ENCODE measurements at places on chromosomes 7 and 10.

DNA sequence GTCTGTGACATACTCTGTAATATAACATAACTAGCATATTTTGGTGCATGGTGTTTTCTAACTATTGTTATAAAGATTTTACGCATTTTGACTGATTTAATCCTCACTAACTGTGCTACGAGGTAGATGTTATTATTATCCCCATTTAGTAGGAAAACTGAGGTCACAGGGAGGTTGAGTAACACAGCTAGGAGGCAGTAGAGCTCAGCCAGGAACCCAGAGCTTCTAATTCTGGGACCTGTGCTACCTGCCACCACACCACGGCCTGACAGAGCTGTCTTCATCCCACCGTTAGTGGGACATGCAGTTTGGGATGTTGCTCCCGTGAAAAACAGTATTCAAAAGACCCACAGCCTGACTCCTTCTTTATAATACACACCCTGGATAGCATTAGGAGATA lies 962.5 kb downstream of the CNTNAP2 start:
- no peak for DNase-seq

GRCh38 chr10:86113501-86113900 lies 253.1 kb downstream of the GRID1 start:
- DNase-seq, result no peak

- DNase-seq, result no peak
These were observed 140.0 kb upstream of the TPK1 start for GRCh38 chr7:144975882-144976281.

DNA sequence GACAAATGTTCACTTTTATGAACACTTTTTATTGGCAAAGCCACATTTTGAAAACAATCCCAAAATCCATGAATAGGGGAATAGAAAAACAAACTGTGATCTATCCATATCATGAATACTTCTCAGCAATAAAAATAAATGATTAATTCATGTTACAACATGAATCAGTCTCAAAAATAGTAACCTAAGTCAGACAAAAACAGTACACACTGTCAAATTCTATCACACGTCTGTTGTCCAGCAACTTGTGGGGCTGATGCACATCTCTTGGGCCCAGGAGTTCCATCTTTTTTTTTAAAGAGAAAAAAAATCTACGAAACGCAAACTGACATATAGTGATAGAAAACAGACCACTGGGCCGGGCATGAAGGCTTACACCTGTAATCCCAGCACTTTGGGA lies 71.0 kb downstream of the LARP4B start:
- DNase-seq, result no peak

GRCh38 chr7:158014976-158015375 lies 572.6 kb downstream of the PTPRN2 start:
- DNase-seq, result no peak

- DNase-seq, result no peak
These were observed at the start of gene MRC1 for GRCh38 chr10:17808971-17809841. Gene MRC1, plus strand, starts transcription at chr10:17809348. Its CDS starts 118 bp downstream, at chr10:17809466.

GRCh38 chr10:4653160-4653559 lies 172.8 kb upstream of the AKR1E2 start:
- DNase-seq, result no peak

DNA sequence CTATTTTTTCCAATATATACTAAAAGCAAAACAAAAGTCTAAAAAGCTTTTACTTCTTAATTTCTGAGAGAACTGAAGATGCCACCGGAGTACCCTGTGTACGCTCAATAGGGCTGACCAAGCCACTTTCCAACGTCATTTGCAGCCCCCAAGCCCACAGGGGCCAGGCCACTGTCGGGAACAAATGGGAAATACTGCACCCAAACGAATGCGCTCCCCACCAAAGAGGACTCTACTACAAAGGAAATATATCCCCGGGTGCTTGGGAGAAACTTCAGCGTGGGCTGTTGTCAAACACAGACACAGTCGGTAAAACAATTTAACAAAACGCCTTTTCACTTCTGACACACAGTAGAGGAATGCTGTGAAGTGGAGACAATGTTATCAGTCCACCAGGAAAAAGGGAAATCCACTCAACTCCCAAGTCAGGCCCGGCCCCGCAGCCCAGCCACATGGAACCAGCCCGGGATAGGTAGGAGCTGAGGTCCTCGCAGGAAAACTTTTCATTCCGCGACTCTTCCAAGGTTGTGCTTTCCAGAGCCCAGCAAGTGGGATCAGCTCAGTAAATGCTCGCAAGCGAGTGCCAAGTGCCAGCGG lies 1.4 kb downstream of the PARD3 start:
- no peak for DNase-seq

DNA sequence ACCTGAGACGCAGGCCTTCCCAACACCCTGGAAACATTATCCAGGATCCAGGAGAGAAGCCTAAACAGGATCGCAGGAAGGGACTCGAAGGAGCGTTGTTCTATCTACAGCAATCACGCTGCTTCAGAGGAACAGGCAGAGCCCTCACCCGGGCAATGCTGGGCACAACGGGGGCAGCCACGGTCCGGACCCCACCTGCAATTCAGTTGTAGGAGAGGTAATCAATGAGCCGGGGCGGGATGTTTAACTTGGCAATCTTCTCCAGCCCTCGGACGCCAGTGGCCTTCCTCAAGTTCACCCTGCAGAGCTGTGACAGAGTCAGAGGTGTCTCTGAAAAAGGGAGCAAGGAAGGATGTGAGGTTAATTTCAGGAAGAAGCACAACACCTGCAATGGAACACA lies 25.9 kb downstream of the ASB13 start:
- no peak for DNase-seq

DNA sequence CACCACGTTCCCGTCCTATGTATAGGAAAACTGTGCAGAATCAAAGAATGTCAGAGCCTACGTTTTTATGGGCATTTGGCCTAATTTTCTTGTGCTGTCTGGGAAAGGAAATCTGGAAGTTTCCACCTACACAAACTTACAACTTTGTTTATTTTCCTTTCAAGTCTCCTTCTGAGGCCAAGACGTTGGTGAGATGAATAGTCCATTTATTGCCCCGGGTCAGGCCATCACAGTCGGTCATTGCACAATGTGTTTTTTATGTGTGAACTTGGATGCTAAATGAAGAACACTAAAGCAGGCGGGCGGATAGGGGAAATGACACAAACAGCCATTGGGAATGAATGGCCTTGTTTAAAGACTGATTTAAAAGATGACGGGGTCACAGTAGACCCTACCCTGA lies 38.6 kb downstream of the TRIL start:
- DNase-seq, result no peak
